ENCODE measurements at places on chromosomes 1 and 21.

DNA sequence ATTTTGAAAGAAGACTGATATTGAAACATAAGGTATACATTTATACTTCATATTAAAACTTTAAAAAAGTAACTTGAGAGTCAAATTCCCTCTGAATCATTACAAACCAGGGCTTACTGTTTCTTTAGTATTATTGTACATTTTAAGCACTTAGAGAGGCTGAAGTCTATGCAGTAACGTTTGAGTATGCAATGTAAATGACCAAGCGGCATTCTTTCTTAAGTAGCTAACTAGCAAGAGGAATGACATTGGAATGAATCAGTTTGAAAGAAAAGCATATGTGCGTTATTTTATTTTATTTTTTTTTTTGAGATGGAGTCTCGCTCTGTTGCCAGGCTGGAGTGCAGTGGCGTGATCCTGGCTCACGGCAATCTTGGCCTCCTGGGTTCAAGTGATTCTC, 24.3 kb downstream of the WNT2B start:
- no peak for DNase-seq

DNA sequence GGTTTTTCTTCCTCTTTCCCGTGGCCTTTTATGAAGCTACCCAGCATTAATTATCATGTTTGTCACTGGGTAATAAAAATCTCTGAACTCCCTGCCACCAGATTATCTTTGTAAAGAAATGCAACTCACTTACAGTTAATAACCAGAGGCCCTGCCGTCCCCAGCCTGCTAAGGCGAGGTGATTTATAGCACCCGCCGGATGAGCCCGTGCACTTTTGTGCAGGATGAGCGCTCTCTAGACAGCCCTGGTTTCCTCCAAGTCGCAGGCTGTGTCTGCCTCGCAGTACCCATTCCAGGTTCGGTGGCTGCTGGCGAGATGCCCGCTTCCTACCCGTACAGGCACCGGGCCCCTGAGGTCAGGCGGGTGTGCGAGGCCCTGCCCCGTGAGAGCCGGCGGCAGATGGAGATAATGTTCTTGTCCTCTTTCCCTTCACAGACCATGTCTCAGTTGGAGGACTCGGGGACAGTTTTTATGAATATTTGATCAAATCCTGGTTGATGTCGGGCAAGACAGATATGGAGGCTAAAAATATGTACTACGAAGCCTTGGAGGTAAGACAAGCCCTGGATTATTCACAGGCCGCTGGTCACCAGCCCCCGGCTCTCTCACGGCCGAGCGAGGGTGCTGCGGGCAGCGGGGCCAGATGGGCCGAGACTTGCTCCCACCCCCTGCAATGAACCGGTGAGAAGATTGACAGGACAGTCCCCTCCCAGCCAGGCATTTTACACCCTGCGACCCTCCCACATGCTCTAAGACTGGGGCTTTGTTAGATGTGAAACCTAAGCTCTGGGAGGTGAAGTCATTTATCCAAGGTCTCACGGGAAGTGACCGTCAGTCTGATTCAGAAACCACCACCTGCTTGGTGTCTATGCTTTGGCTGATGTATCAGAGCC, 28.5 kb upstream of the SELENON start:
- DNase-seq = no peak

GRCh38 chr1:191176131-191176530, 698.5 kb upstream of the BRINP3 start:
- DNase-seq = no peak

DNA sequence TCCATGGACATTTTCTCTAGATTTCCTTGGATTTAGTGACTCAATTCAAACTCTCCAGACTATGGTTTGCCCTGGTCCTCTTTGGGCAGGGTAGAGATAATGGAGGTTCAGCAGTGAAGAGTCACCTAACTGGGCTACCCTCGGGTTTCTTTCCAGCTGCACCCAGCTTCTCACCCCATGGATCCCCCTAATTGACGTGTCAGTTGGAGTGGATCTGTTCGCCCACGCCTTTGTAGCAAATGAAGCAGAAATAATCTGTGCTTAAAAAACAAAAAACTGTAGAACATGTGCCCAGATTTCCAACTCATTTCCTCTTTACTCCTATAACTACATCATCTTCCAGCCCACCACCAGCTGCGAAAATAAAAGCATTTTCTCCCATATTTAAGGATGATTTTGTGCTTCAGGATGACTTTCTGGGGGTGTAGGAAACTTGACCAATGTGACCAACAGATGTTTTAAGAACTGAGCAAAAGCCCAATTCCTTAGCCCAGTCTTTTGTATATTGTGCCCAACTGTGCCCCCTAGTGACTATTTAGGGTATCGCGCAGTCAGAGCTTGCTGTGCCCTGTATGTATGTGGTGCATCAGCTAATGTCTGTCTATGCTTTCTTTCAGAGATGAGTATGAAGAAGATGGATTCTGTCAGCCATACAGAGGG, 66.5 kb upstream of the UBE2U start:
- peak; percentile 85 for DNase-seq

DNA sequence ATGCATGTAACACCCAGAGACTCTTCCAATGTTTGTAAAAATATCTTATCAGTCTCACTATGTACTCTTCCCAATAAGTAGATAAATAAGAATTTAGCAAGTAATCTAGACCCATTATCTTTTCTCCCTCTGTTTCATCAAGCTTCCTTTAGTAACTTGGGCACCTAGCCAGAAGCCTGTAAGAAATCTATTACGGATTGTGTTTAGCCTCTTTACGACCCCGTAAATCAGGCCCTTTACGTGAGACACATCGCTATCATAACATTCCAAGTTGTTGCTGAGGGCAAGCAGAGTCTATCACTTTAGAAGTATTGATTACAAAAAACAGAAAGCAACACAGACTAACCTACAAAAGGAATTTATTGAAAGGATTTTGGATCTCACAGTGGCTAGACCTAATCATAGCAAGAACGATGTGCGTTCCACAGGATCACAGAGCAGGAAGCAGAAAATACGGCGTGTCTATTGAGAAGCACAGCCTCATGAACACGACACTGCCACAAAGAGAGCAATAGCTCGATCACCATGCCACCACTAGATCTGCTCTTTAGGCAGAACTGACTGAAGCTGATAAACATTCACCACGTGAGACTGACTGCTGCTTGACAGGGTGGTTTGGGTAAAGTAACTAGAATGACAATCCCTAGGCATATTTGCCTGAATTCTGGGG, 922.1 kb downstream of the AMY1C start:
- no peak for DNase-seq

DNA sequence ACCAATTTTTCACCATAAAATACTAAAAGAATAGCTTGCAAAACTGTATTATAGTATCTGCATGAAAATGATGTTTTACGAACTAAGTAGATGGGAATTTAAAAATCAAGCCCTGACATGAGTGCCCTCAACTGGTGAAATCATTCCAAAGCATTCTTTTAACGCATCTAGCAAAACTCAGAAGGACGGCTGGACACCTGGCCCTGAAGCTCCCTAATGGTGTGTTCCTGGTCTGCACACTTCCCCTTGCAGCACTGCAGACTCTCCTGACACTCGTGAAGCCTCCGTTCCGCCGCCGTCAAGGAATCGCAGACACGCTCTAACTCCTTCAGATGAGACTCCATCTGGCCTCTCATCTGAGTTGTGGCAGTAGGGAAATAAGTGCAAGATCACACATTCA, 39.9 kb downstream of the ODF2L start:
- no peak for DNase-seq

DNA sequence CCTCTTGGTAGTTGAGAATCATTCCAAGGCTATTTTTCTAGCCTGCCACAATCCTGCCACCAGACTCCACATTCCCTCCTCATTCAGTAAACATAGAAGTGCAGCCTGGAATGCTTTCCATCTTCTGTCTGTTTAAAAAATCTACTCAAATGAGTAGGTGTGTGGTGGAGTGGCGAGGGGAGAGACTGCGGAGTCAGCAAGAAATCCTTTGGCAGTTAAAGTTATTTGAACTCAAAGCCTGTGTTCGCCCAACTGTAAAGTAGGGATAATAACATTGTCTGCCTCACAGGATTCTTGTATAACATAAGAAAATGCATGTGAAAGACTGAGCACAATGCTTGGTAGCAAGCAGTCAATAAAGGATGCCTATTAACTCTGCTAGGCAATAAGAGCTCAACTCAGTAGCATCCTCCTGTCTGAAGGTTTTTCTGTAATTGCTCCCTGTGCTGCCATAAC, 22.2 kb upstream of the DPT start:
- no peak for DNase-seq

- DNase-seq = peak; percentile 1
Observed at GRCh38 chr1:29849038-29849750, 612.9 kb downstream of the PTPRU start.

- DNase-seq = no peak
Observed at GRCh38 chr1:228037401-228038386, 30.9 kb downstream of the WNT3A start.

GRCh38 chr1:44464361-44464760, 59.3 kb downstream of the RNF220 start:
- DNase-seq = no peak

- no peak for DNase-seq
Observed at GRCh38 chr1:59057796-59058195, 239.1 kb upstream of the FGGY start.

DNA sequence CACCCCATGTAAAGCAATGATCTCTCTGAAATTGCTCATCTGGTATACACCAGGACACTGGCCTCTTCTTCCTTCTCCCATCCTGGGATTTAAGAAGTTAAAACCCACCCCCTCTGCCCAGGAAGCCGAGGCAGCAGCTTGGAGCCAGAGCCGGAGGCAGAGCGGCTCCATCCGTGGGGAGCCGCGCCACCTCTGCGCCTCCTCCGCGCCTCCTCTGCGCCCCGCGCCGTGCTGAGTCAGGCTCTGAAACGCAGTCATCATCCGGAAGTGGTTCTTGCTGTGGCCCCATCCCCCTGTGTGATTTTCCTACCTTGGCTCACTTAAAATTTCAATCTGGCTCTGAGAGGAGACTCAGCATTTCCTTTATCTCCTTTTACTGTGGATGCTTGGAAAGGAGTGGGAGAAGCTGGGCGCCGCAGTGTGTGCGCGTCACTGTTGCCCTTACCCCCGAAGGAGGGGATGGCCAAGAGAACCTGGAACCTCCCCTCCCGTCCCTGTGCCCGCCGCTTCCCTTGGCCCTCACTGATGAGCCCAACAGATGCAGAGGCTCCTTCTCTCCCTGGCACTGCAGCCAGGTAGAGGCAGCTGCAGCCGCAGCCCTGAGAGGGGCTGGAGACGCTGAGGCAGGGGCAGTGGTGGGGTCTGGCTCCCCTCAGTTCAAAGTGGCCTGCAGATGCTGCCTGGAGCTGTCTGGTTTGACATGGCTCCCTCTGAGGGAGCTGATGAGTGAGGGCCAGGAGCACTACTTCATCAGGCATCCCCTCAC, 15.3 kb upstream of the NPHP4 start:
- DNase-seq = no peak

GRCh38 chr1:237677979-237678378, 212.7 kb downstream of the ZP4 start:
- peak; percentile 57 for DNase-seq

GRCh38 chr1:21468599-21468998, 28.7 kb downstream of the NBPF3 start:
- no peak for DNase-seq

DNA sequence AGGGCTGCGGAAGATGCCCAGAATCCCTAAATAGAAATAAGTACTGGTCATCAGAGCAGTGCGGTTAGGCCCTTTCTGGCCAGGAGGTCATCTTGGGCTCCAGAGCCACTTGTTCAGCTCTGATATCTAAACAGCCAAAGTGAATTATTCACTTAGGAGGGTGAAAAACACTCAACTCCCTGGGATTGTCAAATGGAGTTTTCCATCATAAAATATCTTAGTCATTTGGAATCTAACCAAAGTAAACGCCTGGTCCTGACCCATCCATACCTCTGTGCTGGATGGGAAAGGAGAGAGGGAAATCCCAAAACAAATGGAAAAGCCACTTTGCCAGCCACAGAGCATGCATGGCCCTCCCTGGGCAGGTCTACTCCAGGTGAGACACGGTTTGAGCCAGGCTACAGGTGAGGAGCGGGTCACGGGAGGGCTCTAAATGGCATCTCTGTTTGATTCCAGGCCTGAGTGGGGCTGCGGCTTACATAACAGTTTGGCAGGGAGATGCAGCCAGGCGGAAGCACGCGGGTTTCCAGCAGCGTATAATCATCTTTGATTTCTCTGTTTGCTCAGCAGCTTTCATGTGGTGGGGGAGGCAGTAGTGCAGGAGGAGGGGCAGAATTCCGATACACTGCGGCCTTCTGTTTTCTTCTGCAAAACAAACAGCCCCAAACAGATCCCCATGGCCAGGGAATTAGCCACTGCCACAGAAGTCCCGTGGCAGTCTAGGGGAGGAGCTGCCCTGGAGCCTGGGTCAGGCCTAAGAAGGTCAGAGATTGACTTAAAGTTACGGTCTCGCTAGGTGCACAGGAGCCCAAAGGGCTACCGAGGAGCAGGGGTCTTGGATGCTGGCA, 59.1 kb upstream of the ZNF648 start:
- peak; percentile 83 for DNase-seq

GRCh38 chr1:117883616-117884015, 45.8 kb downstream of the GDAP2 start:
- DNase-seq = no peak

GRCh38 chr21:45580576-45581321, 38.5 kb upstream of the SLC19A1 start:
- no peak for DNase-seq

- DNase-seq = no peak
Observed at GRCh38 chr1:237258871-237259270, 216.9 kb downstream of the RYR2 start.

GRCh38 chr1:41528106-41528505, 43.6 kb upstream of the EDN2 start:
- DNase-seq = no peak

- no peak for DNase-seq
Observed at GRCh38 chr1:113874012-113874879, 2.7 kb upstream of the PTPN22 start.

GRCh38 chr1:214453109-214453722, 98.2 kb downstream of the PTPN14 start:
- DNase-seq = no peak
